Heart right ventricle (tissue), 16 donors: ENCODE measurements at places on chromosomes 4 and X. TPM values are rescaled to one million over a fixed set of nuclear protein-coding genes. Genes with fewer than 3 reads are reported as not detected.

The TRPC5OS gene
- not detected for total RNA-seq

The ZNF157 gene
- total RNA-seq: not detected

The VEGFD gene
- total RNA-seq: 3.6 TPM

The DCHS2 gene
- total RNA-seq: not detected

The FGF5 gene
- 1.0 TPM for total RNA-seq

The TRAPPC11 gene
- 20.0 TPM for total RNA-seq

DNA sequence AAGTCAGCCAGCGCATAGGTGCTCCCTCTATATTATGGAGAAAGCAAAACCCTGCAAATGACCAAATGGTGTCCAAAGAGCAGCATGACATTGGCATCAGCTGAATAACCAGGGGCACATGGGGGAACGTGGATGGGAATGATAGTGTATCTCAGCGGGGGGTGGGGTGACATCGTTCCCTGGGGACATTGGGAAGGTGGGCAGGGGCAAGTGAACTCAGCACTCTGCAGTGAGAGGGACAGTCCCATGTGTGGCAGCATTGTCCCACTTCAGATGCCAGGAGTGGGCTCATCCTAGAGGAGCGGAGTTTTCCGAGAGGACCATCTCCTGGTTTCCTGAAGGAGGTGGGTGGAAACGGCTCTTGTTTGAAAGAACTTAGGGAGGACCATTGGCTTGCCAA is 64.8 kb downstream of the NELFA start:
- no peak for DNase-seq
- H3K27ac ChIP-seq: no peak overlapping the region
- peaks cover 63% of the 10 kb centered on the region for H3K36me3 ChIP-seq
- no peak overlapping the region for H3K4me3 ChIP-seq
- no peaks in the 10 kb centered on the region for H3K27me3 ChIP-seq

- no peaks in the 10 kb centered on the region for H3K4me1 ChIP-seq
- DNase-seq: no peak
- H3K4me3 ChIP-seq: no peak overlapping the region
- H3K27ac ChIP-seq: no peak overlapping the region
Measured at GRCh38 chr4:17057035-17057434, 158.6 kb upstream of the LDB2 start.

DNA sequence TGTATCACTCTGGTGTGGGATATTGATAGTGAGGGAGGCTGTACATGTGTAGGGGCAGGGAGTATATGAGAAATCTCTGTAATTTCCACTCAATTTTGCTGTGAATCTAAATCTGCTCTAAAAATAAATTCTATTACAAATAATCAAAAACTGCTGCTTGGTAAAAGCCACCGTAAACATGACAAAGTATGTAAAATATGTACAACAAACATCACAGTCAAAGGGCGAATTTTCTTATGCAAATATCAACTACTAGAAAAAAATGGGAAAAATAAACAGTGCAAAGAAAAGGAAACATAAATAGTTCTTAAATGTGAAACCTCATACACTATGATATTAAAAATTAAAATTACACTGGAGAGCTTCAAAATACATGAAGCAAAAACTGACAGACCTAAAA is 105.1 kb upstream of the DCLK2 start:
- H3K27me3 ChIP-seq: no peaks in the 10 kb centered on the region
- no peak overlapping the region for H3K4me3 ChIP-seq

DNA sequence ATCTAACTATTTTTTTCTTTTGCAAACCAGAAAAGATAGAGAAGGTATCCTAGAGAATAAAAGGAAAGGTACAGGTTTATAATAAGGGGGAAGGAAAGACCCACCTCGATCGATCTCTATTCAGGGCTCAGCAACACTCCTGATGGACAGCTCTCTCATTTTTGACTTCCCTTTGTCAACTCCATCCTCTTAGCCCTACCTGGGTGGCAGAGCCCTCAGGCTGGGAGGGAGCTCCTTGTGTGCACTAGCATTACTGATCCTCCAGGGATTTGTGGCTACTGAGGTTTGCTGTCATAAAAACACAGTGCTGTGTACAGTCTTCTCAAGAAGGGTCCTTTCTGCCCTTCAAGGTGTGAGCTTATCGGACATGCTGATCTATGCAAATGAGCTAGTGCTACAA is 111.0 kb downstream of the MID1 start:
- no peaks in the 10 kb centered on the region for H3K27me3 ChIP-seq
- no peak overlapping the region for H3K27ac ChIP-seq
- H3K4me3 ChIP-seq: no peak overlapping the region
- DNase-seq: no peak
- H3K36me3 ChIP-seq: no peaks in the 10 kb centered on the region

DNA sequence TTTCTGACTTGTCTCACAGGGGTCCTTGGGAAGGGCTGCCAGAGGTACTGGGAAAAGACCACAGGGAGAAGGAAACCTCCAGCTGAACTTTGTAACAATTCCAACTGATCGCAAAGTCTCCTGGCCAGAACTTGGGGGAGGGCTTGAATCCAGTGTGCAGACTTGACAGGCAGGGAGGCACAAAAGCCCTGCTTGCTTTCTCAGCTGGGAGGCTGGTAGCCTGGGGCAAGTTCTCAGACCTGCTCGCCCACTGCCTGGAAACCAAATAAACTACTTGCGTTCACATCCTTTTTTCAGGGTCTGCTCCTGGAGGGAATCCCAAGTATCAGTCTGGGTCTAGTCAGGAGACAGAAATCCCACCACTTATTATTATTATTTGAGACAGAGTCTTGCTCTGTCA is 48.0 kb upstream of the CASK start:
- no peaks in the 10 kb centered on the region for H3K36me3 ChIP-seq
- peaks cover 38% of the 10 kb centered on the region for H3K27me3 ChIP-seq
- no peak overlapping the region for H3K27ac ChIP-seq
- no peak for DNase-seq
- no peak overlapping the region for H3K4me3 ChIP-seq
